WTC11 (cell line): ENCODE measurements at places on chromosomes 3 and 15. TPM values are rescaled to one million over a fixed set of nuclear protein-coding genes. Genes with fewer than 3 reads are reported as not detected.

DNA sequence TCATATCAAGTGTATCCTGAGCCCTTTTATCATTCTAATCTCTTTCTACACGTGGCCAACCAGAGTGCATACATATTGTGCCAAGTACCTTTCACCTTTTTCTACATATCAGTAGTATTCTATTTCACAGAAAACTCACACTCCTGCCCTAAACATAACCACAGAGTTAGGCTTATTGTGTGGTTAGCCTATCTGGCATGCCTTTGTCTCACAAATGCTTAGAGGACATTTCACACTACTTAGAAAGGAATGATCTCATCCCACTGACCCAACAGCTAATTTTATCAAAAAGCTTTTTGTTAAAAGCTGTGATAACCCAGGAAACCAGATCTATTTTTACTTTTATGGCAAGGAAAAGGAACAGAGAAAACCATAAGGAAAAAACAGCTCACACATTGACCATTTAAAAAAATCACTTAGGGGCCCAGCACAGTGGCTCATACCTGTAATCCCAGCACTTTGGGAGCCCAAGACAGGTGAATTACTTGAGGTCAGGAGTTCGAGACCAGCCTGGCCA, 17.8 kb upstream of the MAP4 start:
- no peak overlapping the region for H3K4me3 ChIP-seq
- no peaks in the 10 kb centered on the region for H3K36me3 ChIP-seq
- H3K27me3 ChIP-seq, result no peaks in the 10 kb centered on the region
- H3K4me1 ChIP-seq, result peaks cover 29% of the 10 kb centered on the region
- no peak for DNase-seq
- H3K27ac ChIP-seq, result peak overlapping the region; percentile 94

DNA sequence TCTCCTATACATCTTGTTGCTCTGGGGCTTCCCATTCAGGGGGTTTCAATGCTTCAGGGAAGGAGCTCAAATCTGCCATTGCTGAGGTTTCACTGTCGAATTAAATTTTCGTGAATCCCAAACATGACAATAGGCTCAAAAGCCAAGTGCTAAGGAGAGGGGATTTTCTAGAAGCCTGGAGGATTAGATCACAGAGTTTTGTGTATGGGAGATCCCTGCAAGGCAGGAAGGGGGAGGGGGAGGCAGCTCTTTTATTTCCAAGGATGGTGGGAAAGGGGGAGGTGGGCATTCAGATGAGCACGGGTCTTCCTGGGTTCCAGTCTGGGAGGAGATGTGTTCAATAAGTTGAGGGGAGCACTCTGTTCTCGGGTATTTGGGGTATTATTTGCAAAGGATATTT, 69.9 kb upstream of the DLG1 start:
- H3K36me3 ChIP-seq, result no peaks in the 10 kb centered on the region
- no peak overlapping the region for H3K27ac ChIP-seq
- peaks cover 45% of the 10 kb centered on the region for H3K4me1 ChIP-seq
- no peak overlapping the region for H3K4me3 ChIP-seq

The SCAANT1 gene
- total RNA-seq, result 1.3 TPM in 1 of 3 replicates, not detected in the others

The USF3 gene
- total RNA-seq, result 14.8 to 16.4 TPM (median 15.9 TPM) in 3 replicates

The TRPC1 gene
- 13.8 to 20.3 TPM (median 20.0 TPM) in 3 replicates for total RNA-seq
